ENCODE measurements at places on chromosomes 5 and 9.

DNA sequence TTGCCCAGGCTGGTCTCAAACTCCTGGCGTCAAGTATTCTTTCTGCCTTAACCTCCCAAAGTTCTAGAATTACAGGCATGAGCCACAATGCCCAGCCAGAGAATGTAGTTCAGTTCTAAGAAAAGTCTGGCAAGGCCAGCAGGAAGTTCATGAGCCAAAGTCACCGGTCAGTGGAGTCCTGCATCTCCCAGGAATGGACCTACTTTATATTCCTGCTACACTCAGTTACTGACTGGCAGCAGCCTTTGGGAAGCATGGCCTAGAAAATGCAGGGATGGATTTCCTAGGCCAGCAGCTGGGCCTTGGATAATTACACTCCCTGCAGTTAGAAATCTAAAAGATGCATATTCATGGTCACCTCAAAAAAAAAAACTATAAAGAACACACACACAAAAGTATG, 135.7 kb downstream of the CAAP1 start:
- DNase-seq = no peak

GRCh38 chr5:79448336-79448735, 65.6 kb downstream of the HOMER1 start:
- no peak for DNase-seq

DNA sequence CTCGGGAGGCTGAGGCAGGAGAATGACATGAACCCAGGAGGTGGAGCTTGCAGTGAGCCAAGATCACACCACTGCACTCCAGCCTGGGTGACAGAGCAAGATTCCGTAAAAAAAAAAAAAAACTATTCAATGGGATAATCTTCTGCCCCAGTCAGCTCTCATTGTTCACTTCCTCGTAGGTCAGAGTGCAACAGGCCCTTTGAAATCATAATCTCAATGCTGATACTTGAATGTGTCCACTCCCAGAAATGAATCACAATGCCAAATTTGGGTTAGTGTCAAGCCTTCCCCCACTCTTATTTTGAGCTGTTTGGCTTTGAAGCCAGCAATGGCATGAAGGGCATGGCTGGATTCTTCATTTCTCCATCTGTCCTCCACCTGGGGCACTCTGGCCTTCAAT, 610.3 kb upstream of the KLF4 start:
- DNase-seq = peak; percentile 61

- no peak for DNase-seq
These were observed 18.9 kb downstream of the WHRN start for GRCh38 chr9:114486205-114486963.

DNA sequence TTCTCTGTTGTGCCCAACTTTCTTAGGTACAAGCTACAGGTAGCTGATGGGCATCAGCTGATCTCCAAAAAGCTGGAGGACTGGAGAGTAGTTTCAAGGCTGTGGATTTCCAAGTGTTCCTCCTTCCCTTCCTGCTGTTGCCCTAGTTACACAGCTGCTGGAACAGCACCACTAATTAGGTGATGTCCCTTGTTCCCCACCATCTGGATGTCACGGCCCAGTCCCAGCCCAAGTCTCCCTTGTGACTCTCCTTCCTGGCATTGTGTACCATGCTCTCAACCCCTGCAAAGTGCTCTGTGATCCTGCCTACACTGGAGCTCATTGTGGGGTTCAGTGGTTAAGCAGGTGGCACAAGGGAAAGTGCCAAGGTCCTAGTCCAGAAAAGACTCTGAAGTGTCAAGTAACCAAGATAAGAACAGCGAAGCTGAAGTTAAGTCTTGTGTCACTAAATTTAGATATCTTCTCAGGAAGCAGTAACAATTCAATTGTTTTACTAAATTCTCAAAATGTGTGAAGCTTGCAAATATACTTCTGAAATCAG, 604.5 kb downstream of the ISL1 start:
- no peak for DNase-seq

DNA sequence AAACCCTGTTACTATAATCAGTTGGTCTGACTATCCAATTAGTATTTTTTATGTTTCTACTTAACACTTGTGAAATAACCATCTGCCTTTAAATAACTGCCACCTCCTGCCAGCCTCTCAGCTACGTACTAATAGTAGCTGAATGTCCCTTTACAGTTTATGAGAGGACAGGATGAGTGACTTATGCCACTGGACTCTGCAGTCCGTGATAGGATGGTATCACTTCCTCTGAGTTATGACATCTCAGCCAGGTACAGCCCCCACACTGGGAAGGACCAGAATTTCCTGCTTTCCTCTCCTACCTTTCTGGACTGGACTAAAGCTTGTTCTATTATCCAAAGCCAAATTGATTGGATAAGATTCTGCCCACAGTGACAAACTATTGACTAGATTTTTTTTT, 102.9 kb downstream of the ZFAND5 start:
- DNase-seq = no peak

DNA sequence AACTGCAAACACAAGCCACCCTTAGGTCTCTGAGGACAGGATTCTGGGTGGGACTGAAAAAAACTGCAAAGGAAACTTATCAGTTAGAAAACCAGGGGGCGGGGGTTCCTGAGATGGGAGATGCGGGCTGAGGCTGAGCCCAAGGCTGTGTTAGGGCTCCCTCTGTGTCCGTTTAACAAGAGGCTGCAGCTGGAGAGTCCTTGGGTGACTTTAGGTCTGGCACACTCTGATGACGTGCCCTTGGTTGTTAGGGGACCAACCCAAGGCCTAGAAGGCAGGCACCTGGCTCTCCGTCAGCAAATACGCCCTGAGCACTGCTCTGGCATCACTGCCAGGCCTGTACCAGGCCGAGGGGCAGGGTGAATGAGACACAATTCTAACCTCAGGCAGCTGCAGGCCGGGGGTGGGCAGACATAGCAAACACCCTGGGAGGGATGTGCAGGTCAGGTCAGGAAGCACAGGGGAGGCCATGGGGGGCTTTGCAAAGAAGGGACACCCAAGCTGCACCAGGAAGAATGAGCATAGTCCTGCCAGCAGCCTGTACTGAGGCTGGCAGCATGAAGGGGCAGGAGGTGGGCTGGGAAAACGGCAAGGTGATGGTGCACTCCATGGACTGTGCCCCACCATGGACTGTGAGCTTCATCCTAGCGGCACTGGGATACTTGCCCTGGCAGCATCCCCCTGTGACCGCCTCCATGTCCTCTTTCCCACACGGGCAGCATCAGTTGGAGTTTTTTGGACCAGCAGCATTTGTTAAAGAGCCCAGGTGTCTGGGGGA, 137.9 kb downstream of the GABBR2 start:
- no peak for DNase-seq

- no peak for DNase-seq
These were observed 29.6 kb downstream of the ERAP2 start for GRCh38 chr5:96905864-96906263.

- no peak for DNase-seq
These were observed 29.2 kb upstream of the RASGRF2 start for GRCh38 chr5:80930940-80931339.

DNA sequence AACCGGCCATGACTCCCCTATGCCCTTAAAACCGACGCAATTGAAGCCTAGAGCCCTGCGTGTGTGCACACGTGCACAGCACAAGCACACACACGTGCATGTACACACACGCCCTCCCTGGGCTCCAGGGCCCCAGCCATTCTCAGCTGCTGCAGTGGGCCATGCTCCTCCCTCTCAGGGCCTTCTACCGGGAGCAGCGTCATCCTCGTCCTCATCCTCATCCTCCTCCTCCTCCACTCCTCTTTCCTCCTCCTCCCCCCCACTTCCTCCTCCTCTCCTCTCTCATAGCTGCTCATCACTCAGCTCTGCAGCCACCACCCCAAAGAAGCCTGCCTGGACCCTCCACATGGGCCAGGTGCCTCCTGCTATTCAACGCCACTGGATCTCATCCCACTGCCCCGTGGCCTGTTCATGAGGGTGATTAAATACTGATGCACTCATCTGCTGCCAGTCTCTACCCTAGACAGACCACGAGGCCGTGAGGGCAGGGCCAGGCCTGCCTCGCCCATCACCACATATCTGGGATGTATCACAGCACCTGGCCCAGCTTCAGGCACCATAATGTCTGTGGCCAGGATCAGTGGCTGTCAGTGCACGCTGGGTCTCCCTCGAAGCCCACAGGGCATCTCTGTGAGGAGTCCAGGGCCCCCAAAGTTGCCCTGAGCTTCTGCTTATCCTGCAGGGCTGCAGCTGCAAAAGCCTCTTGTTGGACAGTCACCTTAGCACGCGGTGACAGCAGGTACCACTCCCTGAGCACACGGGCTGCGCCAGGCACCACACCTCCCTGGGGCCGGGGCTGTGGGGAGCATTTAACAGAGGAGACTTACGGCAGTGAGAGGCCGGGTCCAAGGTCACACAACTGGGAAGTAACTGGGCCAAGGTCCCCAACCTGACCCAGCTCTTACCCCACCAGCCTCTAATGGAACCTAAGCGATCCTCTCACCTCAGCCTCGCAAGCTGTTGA, 9.8 kb downstream of the FAM78A start:
- no peak for DNase-seq

- no peak for DNase-seq
These were observed 64.5 kb downstream of the EPB41L4B start for GRCh38 chr9:109256336-109256735.

- DNase-seq = peak; percentile 44
These were observed 1.8 kb downstream of the DND1 start for GRCh38 chr5:140671472-140672125.

DNA sequence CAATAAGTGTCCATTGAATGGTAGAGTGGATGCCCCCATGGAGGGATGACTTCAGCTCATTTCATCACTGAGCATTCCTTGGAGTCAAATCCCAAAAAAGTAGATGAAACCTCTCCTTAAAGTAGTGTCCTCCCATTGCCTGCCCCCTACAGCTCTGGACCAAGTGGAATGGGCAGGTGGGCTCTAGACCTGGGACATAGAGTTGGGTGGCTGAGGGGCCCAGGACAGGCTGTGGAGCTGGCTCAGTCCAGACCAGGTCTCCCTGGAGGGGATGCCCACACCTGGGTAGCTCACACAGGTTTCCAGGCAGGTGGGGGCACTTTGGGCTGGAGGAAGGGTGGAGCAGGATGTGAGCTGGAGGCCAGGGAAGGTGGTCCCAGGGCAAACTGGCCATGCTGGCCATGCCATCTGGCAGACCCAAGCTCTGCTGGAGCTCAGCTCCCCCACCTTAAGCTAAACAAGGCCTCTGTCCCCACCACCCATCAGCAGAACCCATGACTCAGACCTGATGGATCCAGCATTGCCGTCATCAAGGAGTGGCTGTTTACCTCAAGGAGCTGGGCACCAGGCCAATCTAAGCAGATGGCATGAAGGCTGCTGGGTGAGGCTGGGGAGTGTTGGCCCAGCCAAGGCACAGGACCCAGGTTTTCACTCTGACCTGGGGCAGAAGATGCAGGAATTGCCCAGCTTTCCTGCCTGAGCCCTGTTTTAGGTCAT, 6.2 kb upstream of the SPINK4 start:
- DNase-seq = no peak

GRCh38 chr5:168368854-168369253, 77.4 kb downstream of the WWC1 start:
- DNase-seq = no peak

- no peak for DNase-seq
These were observed 27.4 kb downstream of the PHAX start for GRCh38 chr5:126628102-126628501.

- DNase-seq = no peak
These were observed 223.5 kb downstream of the ROR2 start for GRCh38 chr9:91726406-91727100.

- DNase-seq = no peak
These were observed 50.8 kb downstream of the GABBR2 start for GRCh38 chr9:98657897-98658296.

DNA sequence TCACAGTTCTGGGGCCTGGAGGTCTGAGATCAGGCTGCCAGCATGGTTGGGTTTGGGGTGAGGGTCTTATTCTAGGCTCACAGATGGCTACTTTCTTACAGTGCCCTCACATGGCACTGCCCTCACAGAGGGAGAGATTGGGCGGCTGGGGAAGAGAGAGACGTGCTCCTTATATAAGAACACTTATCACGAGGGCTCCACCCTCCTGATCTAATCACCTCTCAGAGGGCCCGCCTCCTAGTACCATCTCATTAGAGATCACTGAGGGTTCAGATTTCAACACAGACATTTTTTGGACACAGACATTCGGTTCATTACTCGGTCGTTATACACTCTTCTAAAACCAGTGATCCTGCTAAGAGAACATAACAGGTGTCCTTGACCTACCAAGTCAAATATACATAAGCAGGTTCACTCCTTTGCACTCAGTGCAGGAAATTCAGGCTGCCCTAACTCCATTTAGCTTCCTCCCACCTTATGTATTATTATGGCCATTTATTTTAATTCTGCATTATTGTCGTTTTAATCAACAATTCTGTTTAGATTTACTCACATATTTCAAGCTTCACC, 121.7 kb downstream of the ICE1 start:
- DNase-seq = no peak

GRCh38 chr9:73133921-73134407, 17.7 kb upstream of the ANXA1 start:
- DNase-seq = no peak

DNA sequence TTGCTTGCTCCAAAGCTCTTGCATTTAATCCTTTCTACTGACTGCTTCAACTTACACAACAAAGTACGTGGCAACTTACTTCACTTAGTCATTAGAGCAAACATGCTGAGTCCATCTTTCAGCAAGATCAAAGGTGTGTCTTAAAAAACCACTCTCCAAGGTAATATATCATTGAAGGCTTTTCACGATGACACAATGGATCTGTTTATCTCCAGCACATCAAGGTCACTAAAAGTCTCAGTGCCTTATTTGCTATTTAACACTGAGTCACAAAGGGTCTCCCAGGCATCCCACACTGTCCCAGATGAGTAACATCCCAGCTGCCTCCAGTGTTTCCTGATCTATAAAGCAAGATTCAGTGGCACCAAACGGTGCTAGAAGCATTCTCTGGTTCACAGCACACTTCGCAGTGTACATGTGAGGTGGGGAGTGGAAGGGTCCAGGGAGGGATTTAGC, 3.7 kb upstream of the CLK4 start:
- no peak for DNase-seq

DNA sequence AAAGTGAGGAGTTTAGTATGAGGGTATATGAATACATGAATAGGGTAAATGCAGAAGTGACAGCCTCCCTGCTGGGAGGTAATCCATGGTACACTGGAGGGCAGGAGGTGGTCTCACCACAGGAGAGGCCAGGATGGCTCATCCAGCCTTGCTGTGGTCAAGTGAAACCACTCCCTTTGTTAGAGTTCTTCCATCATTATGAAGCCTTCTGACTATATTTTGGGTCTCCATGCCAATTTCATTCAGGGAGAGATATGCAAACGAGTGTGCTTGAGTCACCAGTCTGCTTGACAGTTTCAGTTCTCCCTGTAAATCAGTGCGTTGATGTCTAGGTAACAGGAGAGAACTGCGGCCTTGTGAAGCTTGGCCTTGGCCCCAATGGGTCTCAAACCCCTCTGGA, 16.4 kb downstream of the PPP3R2 start:
- no peak for DNase-seq

GRCh38 chr5:28926422-28926821, 1888.0 kb upstream of the CDH9 start:
- DNase-seq = no peak

GRCh38 chr5:31536873-31537272, 4.8 kb downstream of the C5orf22 start:
- DNase-seq = no peak
